Activated T-helper 1 cell treated with anti-CD3 and anti-CD28 coated beads, Interleukin-2, amount 50 U/mL, for 16 hours (primary cell): ENCODE measurements at places on chromosomes 12 and 14.

DNA sequence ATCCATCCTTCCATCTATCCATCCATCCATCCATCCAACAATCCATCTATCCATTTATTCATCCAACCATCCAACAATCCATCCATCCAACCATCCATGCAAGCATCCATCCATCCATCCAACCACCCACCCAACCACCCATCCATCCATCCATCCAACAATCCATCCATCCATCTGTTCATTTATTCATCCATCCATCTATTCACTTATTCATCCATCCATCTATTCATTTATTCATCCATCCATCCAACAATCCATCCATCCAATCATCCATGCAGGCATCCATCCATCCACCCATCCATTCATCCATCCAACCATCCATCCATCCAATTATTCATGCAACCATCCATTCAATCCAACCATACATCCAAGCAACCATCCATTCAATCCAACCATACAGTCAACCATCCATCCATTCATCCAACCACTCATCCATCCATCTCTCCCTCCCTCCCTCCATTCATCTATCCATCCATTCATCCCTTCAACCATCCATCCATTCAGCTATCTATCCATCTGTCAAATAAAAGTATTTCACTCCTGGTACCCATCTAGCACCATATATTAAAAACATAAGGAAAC is 86.1 kb downstream of the KSR2 start:
- DNase-seq = no peak

GRCh38 chr12:89087149-89087825 is 265.0 kb downstream of the DUSP6 start:
- no peak for DNase-seq

GRCh38 chr12:89672589-89672979 is 36.1 kb downstream of the ATP2B1 start:
- no peak for DNase-seq

GRCh38 chr12:49599961-49600360 is 5.5 kb downstream of the FAM186B start:
- DNase-seq = no peak

DNA sequence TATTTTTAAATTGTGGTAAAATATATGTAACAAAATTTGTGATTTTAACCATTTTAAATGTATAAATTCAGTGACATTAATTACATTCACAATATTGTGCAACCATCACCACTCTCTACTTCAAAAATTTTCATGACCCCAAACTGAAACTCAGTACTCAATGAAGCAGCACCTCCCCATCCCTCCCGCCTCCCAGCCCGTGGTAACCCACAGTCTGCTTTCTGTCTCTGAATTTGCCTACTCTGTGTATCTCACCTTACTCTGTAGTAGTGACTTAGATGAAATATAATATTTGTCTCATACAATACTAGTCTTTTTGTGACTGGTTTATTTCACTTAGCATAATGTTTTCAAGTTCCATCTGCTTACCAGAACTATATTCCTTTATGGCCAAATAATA is 36.2 kb downstream of the EML1 start:
- no peak for DNase-seq

DNA sequence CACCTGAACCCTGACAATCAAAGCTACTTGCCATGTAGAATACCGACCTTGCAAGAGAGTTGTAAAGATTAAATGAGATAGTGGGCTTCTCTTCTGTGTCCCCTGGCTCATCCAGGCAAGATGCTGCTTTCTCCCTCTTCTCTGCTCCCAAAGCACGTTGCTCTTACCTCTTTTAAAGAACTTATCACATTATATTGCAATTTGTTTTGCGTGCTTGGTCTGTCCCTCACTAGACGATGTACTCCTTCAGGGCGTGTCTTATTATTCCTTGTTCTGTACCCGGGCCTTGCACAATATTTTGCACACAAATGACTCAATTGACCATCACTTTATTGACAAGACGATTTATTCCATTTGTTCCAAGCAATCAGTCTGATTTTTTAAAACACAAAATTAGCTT is 3.3 kb downstream of the DCN start:
- no peak for DNase-seq

DNA sequence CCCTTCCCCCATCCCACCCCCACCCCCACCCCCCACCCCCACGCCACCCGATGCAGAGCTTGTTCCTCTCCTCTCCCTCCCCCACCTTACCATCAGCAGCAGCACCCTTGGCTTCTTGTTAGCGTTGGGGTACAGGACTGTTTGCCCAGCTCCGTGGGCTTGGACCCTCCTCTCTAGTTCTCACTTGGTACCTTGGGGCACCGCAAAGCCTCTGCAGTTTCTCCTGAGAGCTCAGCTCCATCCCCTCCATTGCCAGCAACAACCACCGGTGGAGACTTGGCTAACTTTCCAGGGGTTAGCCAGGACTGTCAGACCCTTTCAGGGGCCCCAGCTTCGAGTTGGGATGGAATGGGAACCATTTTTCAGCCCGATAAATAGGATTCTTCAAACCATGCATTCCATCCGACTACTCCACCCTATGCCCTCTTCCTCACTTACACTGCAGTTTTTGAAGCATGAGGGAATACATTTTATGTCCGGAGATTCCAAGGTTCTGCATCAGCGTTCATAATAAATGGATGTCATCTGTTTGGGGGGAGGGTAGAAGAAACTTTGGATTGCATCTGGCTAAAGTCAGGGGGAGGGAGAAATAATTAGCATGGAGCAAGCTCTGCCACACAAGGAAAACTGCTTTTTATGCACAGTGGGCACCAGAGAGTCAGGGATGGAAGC is 1.1 kb downstream of the SCN8A start:
- DNase-seq = no peak

DNA sequence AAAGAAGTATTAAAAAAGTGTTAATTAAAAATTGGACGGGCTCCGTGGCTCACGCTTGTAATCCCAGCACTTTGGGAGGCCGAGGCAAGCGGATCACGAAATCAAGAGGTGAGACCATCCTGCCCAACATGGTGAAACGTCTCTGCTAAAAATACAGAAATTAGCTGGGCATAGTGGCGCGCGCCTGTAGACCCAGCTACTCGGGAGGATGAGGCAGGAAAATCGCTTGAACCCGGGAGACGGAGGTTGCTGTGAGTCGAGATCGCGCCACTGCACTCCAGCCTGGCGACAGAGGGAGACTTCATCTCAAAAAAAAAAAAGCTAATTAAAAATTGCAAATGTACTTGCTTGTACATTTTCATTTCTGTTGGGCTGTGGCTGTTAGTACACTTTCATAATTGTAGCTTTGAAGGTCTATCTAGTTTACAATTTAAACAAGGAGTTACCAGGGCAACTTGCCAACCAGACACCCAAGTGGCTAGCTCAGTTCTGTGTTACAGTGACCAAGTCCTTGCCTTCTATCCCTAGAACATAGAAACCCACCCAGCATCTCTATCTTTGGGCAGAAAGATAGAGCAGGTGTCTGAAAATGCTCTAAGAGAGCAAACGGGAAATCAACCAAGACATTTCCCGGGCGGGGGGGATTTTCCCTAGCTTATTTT is 1.2 kb downstream of the COA8 start:
- no peak for DNase-seq
